BJ (cell line): ENCODE measurements at places on chromosomes 4 and X.
A peak's percentile ranks its signal among the peaks of the same experiment; 100 is the strongest.

DNA sequence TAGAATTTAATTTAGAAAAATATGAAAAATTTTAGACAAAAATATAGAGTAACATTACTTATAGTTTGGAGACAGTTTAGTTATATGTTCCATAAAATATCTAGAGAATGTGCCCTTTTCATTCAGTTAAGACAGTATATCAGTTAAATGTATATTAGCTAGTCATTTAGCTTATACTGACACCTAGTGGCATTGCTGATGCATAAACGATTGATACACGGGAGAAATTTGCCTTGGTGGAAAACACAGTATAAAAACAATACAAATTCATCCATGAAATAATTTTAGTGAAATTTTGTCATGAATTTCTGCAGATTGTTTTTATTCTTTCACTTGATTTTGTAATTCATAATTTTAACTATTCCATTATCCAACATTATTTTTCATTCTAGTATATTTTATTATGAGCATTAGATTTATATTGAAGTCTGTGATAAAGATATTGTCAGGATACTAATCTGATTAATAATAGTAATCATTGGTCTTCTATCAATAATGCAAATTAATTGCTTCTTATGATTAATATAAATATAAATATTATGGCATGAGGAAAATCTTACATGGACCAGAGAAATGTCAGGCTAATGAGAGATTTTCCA lies 219.0 kb downstream of the TLL1 start:
- DNase-seq: no peak

DNA sequence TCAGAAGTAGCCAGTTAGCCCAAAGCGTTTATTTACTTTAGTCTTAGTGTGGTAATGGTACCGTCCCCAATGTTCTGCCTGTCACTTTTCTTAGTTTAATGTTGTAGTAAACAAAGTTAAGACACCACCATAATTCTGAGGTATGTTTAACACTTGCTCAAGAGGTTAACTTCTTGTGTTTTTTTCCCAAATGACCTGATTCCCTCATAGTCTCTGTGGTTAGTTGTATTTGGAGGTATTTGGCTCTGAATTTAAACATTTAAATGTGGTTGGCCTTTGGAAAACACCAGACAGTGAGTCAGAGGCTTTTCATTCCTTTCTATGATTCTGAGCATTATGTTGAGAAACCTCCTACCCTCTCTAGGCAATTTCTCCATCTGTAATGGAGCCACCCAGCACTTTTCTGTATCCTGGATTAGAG lies 47.9 kb downstream of the CXCL1 start:
- peak; percentile 94 for DNase-seq

GRCh38 chr4:72770708-72771107 lies 201.7 kb upstream of the ADAMTS3 start:
- peak; percentile 34 for DNase-seq

DNA sequence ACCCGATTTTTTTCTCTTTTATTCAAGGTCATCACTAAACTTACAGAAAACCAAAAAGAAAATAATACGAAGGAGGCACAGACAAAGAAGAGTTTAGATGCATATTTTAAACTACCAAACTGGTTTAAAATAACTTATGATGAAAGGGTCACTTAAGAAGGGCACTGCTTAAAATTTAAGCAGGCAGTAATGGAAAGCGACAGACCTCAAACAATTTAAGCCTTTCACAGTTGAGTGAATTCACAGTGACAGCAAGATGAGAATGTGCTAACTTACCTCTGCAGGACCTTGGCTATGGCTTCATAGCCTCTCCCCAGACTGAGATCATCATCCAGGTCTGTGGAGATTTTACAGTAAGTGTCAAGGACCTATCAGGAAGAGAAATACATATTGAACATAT lies 112.1 kb downstream of the TTC29 start:
- DNase-seq: no peak

DNA sequence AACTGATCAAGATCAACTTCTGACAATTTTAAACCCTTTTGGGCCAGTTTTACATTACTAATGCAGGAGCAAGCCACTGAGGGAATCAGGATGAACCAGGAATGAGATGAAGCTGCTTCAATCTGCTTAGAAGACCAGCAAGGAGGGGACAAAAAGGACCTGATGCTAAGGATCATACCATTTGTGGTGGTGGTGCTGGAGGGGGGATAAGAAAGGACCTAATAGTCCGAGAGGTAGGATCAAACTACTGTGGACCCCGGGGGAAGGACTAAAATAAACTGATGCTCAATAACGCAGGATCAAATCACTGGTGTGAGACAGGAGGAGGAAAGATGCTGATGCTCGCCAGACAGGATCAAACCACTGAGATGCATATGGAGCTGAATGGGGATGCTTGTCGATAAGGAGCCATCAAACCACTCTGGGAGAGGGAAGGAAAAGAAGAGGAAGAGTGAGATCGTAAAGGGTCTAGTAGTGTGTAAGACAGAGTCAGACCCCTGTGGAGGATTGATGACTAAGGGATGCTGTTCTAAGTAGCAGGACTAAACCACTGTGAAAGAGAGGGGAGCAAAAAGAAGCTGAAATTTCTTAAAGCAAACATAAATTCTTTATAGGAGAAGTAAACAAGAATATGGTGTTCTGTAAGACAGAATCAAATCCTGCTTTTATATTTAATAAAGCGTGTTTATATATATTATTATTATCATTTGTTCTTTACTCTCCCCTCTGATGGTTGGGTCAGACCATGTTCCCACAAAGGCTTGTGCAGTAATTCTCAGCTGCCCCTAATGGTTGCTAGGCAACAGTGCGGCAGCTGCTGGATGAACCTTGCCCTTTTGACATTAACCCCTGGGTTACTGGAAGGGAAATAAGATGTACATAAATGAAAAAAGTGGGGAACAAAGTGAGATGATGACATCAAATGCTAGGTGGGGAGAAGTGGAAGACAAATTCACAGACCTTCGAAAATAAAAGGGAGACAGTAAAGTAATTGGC lies 432.5 kb upstream of the FGF16 start:
- no peak for DNase-seq

- no peak for DNase-seq
Observed at GRCh38 chrX:84248226-84248625, 60.2 kb upstream of the RPS6KA6 start.

DNA sequence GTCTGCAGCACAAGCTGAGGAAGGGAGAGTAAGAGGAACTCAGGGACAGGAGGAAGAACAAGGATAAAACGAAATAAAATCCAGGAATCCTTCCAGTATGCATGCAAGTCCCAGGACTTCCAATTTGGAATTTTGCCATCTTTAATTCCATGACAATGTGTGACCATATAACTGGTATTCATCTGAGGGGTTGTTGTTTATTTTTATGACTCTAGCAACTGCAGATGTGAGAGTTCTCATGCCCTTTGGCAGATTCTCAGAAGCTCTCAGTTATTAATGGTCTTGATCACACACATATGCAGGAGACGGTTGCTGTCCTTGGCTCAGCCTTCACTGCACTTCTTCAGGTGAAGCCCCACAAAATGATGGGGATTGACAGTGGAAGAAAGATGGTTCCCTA lies 148.2 kb downstream of the SMIM20 start:
- peak; percentile 47 for DNase-seq

DNA sequence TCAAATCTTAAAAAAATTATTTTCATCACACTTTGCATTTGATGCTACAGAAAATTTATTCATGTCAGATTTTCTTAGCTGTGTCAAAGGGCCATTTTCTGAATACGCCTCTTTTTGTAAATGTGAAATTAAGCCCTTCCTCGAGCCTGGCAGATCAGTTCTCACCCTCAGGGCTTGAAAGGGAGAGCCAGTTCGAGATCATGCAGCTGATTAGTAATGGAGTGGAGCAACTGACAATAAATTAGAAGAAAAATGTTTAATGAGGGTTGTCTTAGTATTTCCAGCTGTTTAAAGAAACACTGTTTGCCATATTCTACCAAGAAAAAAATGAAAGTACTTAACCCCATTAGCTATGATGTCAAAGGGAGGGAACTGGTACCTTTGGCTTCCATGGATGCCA lies 28.7 kb downstream of the CC2D2A start:
- DNase-seq: no peak

GRCh38 chrX:57177070-57177469 lies 39.9 kb upstream of the SPIN2A start:
- DNase-seq: no peak

- DNase-seq: no peak
Observed at GRCh38 chr4:48033825-48034413, 17.3 kb downstream of the NIPAL1 start.

GRCh38 chr4:10529291-10530136 lies 72.3 kb upstream of the ZNF518B start:
- DNase-seq: no peak
